NCI-H1105 treated with DMSO at 0.1 percent for 48 hours (cell line): ENCODE measurements at places on chromosomes 11 and 22.

DNA sequence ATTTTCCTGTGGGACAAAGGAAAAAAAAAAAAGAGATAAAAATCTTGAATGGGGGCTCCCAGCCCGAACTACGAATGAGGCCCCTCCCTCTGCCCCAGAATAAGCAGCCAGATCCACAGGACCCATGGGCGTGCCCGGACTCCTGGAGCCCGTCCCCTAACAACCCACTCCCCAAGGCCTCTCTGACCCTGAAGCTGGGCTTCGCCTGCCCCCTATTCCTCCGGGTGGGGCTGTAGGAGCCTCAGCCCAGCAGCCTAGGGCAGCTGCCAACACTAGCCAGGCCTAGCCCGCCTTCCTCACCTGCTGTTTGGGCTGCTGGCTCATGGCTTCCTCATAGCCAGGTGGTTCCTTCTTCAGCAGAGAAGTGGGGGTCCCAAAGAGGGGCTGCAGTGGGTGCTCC is 46.6 kb downstream of the SGSM3 start:
- DNase-seq, result no peak

DNA sequence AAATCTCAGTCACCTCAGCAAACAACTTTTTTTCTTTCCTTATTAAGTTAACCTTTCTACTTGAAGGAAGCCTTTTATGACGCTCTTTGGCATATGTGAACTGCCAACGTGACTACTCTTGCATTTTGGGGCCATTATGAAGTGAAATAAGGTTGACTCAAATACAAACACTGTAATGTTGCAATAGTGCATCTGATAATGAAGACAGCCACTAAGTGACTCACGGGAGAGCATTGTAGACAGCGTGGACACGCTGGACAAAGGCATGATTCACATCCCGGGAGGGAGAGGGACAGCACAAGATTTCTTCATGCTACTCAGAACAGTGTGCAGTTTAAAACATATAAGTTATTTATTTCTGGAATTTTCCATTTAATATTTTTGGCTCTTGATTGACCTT is 560.8 kb downstream of the ETS1 start:
- no peak for DNase-seq

DNA sequence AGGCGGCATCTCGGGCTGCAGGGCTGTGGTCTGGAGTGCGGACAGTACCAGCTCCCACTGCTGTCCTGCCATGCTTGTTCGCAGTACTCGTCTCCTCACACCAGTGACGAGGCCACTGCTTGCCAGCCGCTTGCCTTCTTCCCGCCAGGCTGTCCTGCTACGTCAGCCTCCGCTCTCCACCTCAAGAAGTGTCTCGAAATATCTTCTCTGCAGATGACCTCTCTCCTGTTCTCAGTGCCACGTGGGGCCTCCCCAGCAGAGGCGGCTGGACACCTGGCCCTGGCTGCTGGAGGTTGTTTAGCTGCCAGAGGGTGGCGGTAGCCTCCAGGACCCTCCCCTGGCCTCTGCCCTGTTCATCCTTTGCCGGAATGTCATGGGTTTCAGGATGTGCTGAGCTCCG is 3.1 kb upstream of the CCDC188 start:
- no peak for DNase-seq

DNA sequence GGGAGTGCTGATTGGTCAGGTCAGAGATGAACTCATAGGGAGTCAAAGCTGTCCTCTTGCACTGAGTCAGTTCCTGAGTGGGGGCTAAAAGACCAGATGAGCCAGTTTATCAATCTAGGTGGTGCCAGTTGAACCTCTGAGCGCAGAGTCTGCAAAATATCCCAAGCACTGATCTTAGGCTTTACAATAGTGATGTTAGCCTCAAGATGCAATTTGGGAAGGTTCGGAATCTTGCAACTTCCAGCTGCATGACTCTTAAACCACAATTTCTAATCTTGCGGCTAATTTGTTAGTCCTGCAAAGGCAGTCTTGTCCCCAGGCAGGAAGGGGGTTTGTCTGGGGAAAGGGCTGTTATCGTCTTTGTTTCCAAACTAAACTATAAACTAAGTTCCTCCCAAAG is 92.3 kb upstream of the PARVA start:
- DNase-seq, result no peak

DNA sequence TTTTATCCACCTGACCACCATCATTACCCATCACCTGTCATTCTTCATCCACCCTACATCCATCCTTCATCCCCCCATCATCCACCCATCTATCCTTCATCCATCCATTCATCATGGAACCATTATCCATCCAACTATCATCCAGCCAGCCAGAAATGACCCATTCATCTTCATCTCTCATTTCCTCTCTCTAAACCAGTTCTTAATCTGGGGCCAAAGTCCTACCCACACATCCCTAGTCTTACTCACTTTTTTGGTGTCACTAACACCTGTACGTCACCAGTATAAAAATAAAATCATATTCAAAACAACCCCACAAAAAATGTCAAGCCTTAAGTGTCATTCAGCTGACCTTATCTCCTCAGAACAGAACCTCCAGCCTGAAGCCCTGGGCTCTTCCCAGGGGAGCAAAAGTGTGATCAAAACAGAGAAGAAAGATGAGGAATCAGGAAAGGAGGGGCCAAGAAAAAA is 12.3 kb downstream of the SPI1 start:
- DNase-seq, result no peak

DNA sequence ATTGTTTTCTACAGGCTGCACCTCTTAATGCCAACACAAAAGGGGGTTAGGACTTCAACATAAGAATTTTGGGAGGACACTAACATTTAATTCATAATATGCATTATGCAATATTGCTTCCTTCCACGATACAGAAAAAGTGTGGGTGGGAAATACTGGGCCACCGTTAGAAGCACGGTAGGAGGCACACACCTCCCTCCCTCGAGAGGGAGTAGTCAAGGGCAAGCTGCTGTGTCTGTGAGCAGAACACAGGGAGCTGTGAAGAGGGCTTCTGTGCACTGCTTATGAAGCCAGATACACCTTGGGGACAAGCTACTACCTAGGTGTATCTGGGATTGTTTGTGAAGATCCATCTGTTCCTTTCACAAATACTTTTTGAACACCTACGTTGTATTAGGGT is 109.3 kb upstream of the PLET1 start:
- DNase-seq, result no peak

DNA sequence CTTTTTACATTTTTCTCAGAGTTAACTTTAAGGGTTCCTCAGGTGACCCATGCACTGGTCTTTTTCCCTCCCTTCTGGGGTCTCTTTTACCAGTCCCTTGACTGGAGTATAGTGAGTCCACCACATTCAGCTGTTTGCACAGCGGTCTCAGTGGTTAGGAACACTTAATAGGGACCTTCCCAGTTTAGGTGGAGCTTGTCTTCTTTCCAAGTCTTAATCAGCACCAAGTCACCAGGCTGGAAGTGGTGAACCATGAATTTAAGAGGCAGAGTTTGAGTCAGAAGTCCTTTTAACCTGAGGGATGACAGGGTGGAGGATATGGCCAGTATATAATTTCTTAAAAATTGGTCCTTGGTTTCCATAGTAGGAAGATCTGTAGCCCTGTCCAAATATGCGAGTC is 349.7 kb upstream of the MPPED2 start:
- no peak for DNase-seq

DNA sequence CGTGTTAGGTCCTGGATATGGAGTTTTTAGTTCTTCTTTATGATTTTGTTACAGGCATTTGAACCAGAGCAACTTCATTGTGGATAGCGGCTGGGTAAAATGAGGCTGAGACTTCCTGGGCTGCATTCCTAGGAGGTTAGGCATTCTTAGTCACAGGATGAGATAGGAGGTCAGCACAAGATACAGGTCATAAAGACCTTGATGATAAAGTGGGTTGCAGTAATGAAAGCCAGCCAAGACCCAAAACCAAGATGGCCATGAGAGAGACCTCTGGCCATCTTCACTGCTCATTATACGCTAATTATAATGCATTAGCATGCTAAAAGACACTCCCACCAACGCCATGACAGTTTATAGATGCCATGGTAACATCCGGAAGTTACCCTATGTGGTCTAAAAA is 23.4 kb upstream of the CLMP start:
- no peak for DNase-seq

GRCh38 chr11:102416976-102417375 is 35.6 kb downstream of the TMEM123 start:
- no peak for DNase-seq

DNA sequence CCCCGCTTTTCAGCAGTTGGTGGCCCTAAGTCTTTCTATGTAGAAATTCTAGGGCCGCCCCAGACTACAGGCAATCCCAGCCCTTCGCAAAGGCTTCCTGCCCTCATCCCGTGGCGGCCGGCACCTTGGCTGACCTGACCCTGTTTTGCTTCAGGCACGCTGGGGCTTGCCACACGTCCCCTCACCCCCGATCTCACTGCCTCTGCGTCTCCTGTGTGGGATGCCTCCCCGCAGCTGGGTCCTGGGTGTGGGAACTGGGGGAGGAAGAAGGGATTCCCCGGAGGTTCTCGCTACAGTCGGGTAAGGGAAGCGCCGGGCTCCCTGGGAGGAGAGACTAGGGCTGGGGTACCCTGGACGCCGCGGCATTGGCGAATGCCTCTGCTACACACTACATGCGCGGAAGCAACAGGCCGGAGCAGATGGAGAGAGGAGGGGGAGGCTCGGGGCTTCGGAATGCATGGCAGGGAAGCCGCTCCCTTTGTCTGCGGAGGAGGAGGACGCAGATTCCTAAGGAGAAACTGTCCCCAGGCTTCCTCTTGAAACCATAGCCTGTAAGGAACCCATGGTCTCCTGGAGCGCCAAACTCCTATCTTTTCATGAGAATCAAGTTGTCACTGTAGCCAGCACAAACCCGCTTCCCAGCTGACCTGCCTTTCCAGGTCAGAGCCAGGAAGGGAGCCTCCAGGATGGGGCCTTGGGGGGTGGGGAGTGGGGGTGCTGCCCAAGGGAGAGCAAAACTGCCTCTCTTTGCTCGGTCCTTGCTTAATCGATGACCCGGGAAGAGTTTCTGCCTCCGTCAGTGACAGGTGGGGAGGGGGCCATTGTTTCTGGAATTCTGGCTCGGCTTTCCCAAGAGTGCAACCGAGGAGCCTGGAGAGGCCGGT is 1.4 kb downstream of the DTX4 start:
- DNase-seq, result no peak
